ENCODE measurements at places on chromosomes 13 and 19.
A peak's percentile ranks its signal among the peaks of the same experiment; 100 is the strongest.

- DNase-seq = no peak
Measured at GRCh38 chr13:61156753-61157152, 258.9 kb downstream of the PCDH20 start.

GRCh38 chr13:98222816-98223215 lies 45.7 kb upstream of the RNF113B start:
- DNase-seq = no peak

DNA sequence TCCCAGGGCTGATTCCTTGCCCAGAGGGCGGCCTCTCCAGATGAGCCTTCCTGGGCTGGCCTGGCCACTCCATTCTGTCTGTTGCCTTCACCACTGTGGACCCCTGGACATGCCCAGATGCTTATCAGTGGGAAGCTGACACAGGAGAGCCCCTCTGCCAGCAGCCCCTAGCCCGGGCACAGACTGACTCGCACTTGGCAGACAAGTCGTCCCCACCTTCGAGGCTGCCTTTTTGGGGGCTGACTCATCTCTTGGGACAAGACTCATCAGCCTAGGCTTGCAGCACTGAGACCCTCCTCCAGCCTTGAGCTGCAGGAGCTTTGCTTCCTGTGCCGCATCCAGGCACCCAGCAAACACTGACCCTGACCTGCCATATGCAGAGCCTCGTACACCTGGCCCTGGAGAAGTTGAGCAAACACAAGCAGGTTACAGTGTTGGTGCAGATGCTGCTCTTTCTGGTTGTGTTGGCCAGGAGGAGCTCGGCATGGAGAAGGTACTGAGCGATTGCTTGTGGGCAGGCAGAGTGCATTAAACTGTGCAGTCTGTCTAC lies 8.1 kb downstream of the CHST8 start:
- no peak for DNase-seq

DNA sequence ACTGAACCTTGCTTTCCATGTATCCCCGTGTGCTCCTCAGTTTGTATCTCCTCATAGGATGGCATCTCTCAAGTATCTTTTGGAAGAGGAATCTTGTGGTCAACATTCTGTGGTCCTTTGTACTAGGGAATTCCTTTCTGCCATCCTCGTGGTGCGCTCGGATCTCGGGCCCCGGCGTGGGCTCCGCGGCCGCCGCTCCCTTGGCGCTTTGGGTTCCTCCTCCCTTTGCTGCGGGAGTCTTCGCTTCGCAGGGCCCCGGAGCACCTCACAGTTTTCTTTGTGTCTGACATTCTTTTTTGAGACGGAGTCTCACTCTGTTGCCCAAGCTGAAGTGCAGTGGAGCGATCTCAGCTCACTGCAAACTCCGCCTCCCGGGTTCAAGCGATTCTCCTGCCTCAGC lies 264.7 kb downstream of the IRS2 start:
- DNase-seq = no peak

DNA sequence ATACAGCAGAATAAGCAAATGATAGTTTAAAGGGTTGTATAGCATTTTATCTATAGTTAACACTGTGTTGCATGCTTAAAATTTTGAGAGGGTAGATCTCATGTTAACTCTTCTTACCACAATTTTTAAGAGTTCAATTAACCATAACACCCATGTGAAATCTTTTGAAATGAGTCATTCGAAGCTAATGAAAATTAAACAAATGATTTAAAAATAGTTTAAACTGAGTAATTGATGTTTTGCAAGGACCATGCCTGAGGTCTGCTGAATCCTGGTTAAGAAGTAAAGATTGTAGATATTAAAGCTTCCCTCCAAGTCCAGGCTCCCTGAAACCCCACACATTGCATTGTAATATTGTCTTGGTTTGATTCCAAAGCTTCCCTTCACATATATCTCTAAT lies 176.7 kb upstream of the RNF113B start:
- DNase-seq = peak; percentile 37

GRCh38 chr13:46348961-46349360 lies 38.1 kb downstream of the RUBCNL start:
- no peak for DNase-seq

DNA sequence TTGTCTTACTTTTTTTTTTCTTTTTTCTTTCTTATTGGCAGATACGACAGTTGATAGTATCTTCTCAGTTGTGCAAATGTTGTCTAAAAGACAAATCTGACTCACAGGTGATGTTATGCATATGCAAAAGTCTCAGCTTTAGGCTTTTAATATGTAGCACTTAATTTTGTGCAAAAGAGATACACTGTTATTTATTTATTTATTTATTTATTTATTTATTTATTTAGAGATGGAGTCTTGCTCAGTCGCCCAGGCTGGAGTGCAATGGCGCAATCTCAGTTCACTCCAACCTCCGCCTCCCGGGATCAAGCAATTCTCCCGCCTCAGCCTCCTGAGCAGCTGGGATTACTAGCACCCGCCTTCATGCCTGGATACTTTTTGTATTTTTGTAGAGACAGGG lies 383.9 kb upstream of the PCDH9 start:
- no peak for DNase-seq

DNA sequence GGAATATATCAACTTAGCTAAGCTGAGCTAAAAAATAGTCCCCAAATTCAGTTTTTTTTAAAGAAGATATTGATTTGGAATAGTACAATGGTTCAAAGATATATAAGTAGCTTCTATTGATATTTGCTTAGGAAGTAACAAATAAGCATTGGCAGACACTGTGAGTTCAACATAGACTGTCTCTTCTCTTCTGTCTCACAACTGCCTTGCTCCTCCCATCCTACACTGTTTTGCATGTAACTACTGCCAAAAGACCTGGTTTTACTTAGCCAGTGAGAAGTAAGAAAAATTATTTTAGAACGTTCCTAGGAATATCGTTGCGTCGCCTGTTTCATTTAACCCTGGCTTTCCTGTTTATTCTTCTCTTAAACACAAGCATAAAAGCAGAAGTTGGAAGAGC lies 859.0 kb upstream of the SPRY2 start:
- DNase-seq = no peak

DNA sequence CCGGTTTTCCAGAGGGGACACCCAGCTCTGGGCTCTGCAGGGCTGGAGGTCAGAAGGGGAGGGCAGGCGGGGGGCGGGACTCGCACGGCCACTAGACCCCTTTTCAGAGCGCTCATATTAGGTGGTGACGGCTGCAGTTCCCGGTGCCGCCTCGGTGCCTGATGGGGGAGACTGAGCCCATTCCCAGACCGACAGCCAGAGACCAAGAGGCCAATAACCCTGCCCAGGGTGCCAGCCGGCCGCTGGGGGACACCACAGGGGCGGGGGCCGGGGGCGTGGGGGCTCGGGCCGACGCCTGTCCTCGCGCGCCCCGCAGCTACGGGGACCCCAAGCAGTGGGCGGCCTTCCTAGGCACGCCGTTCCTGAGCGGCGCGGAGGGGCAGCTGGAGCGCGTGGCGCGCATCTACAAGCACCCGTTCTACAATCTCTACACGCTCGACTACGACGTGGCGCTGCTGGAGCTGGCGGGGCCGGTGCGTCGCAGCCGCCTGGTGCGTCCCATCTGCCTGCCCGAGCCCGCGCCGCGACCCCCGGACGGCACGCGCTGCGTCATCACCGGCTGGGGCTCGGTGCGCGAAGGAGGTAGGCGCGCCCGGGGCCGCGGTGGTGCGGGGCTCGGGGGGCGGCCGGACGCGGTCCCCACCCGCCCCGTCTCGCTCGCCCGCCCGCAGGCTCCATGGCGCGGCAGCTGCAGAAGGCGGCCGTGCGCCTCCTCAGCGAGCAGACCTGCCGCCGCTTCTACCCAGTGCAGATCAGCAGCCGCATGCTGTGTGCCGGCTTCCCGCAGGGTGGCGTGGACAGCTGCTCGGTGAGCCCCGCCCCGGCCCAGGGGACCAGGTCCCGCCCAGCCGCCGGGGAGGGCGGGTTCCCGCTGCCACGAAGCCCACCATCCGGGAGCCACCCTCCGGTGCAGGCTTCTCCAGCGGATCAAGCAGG lies 2.4 kb downstream of the TIMM13 start:
- peak; percentile 59 for DNase-seq

- DNase-seq = peak; percentile 47
Measured at GRCh38 chr13:49810567-49811526, 18.4 kb upstream of the KPNA3 start.

DNA sequence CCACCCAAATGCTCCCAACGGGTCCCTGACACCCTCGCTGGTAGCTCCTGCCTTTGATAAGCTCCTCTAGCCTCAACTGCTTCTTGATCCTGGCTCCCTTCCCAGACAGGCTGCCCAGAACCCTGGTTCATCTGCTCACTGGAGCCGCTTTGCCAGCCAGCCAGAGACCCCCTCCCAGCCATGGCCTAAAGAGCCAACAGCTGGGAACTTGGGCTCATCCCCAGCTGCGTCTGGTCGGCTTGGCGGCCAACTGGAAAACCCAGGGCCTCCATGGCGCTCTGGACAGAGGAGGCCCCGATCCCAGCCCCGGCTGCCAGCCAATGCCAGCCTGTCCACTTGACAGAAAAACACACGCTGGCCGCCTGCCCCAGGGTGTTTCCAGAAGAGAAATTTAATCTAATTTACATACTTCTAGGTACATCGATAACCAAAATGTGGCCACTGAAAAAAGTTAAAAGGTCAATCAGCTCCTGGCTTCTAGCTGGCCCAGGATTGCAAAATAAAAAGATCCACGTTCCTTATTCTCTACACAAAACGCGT lies 3.0 kb upstream of the AKAP8L start:
- DNase-seq = no peak

- DNase-seq = peak; percentile 49
Measured at GRCh38 chr13:42266473-42266872, 5.5 kb upstream of the AKAP11 start.

GRCh38 chr19:616747-617526 lies 16.4 kb downstream of the POLRMT start:
- DNase-seq = no peak

DNA sequence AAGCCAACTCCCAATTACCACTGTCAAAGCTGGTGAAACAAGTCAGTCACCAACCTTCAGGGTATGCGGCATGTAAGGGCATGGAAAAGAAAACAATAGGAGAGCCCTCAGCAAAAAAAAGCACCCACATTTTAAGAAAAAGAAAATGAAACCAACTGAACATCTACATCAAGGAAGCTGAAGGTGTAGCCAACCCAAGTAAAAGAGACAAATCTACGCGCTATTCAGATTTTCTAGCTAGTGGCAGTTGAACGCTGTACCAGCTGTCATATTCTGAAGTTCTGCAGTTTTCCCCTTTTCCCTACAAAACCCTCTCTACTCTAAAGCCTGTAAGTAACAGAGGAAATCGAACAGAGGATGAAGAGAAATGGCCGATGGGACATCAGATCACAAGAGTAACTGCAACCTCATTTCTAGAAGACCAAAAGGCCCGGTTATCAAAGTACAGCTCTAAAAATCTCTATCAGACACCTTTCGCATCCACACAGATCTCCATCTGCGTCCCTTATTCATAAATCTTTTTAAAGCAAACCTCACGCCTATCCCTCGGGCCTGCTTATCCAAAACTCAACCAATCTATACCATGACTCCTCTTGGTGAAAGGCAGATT lies 1.4 kb downstream of the MYCBP2 start:
- no peak for DNase-seq

GRCh38 chr13:49441846-49442245 lies 2.0 kb downstream of the CAB39L start:
- DNase-seq = peak; percentile 90

- DNase-seq = no peak
Measured at GRCh38 chr13:76764429-76764828, 121.8 kb downstream of the KCTD12 start.

DNA sequence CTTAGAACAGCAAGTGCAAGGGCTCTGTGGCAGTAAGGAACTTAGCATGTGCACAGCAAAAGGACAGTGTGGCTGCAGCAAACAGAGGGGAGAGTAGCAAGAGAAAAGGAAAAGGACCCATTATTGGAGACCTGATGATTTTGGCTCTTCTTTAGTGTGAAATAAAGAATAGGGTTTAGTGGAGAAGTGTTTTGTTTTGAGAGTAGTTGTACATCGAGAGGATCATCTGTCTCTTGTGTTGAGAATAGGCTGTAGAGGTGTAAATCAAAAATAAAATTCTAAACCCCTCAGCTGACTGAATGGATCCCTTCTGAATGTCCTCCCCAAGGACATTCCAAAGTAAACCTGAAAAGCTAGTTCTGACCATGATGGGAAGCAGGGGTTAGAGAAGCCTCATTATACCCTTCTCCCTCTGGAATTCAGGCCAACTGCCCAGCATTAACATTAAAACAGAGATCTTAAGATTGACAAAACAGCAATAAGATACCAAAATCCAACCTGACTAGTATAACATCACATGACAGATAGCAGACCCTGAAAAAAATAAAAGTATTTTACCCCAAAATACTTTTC lies 73.6 kb upstream of the OBI1 start:
- DNase-seq = no peak

DNA sequence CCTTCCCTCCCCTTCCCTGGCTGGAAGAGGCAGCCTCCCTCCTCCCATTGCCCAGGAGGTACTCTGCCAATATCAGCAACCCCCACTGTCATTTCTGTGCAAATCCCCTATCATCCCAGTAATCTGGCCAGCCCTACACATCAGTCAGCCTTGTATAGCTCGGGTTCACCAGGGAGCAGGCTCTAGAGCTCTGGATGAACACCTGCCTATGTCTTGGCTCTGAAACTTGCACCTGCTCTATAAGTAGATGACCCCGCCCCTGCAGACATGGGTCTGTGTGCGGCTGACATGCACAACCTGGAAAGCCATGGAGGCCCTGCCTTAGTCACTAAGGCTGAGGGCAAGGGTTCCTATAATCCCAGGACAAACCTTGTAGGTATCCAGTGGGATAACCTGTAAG lies 1042.9 kb downstream of the UQCRFS1 start:
- DNase-seq = no peak

DNA sequence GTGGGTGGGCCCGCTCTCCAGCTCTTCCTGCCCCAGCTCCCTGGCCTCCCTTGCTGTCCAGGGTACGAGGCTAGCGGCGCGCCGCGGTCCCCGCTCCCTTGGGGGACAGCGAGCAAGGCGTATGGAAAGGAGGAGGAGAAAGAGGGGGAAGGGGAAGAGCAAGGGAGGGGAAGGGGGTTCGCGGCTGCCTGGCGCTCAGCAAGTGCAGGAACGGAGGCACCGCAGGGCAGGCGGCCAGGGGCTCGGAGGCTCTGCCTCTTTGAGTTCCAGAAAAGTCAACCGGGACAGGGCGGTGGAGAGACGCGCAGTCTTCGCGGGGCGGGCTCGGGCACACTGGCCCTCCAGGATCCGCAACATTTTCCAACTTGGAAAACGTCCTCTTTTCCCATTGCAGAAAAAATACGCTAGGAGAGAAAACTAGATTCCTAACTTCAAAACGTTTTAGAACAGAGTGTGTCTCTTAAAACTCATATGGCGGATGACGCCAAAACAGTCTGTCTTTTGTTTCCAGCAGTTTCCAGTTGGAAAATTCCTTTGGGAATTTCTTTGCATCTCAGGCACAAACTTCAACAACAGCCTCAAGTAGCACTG lies 23.1 kb upstream of the TNFRSF19 start:
- peak; percentile 31 for DNase-seq

All from astrocyte (in vitro differentiated cells and primary cell).